ENCODE measurements at places on chromosomes 5 and 9. TPM values are rescaled to one million over a fixed set of nuclear protein-coding genes. Genes with fewer than 3 reads are reported as not detected.

DNA sequence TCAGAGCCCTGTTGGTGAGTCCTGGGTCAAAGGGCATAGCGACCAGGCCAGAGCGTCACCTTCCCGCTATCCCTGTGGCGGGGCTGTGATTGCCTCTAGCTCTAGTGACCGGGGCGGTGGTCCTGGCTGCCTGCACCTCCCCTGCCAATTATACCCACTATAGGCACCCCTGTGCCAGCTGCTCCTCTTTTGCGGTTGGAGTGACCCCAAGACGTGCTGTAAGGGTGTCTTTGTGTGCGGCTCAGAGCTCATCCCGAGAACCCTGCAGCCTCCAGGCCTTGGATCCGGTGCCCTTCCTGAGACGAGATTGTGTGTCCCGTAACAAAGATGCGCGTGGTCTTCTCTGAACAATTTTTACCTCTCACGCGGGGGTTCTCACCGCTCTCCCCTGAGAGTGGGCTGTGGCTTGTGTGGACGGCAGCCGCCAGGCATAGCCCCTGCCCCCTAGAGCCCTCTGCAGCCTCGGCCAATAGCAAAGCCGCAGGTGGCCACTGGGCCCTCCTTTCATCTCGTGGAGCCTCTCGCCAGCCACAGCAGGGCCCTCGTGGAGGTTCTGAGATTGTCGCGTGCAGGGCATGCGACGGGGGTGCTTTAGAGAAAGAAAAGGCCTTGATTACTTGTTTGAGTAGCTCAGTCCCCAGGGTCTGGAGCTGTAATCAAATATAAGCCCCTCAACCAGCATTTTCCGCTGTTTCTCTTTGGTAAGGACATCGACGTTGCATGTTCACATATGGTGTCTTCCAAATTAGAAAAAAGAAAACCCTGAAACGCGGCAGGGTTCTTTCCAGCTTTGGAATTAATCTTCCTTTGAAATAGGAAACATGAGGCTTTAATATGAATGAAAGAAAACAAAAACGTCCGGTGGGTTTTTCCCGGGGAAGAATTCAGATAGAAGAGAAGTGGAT lies 10.7 kb downstream of the NKD2 start:
- DNase-seq, result no peak

DNA sequence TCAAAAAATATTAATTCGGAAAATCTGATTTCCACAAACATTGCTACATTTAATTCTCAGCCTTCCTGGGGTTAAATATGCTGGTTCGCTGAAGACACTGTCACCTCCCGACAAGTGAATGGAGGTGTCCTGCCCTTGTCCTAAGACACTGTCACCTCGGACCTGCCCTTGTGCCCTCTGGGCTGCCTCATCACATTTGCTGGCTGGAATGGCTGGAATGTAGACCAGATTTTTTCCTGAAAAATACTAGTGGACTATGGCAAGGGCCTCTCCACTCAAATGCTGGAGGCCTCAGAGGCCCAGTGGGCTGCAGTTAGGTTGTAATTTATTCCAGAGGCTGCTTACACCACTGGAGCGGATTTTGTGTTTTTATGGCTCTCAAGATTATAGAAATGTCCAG lies 28.2 kb downstream of the CACNA1B start:
- no peak for DNase-seq

Gene FOXD4
- 0.05 TPM for total RNA-seq

Gene SPATA31E1
- not detected for total RNA-seq

Gene PIP5K1B
- not detected for total RNA-seq
